Astrocyte (in vitro differentiated cells and primary cell): ENCODE measurements at places on chromosomes 3 and 15. TPM values are rescaled to one million over a fixed set of nuclear protein-coding genes. Genes with fewer than 3 reads are reported as not detected.

KIF23 gene
- 8.1 and 11.8 TPM in 2 replicates for total RNA-seq

- peak; percentile 89 for DNase-seq
Observed at GRCh38 chr3:184565421-184566211, 4.0 kb downstream of the EPHB3 start.

- no peak for DNase-seq
Observed at GRCh38 chr3:73955494-73956070, 330.8 kb upstream of the PDZRN3 start.

FBXL22 gene
- total RNA-seq: 0.34 and 0.43 TPM in 2 replicates

GRCh38 chr15:40958723-40959122 is 5.5 kb downstream of the CHAC1 start:
- no peak for DNase-seq

GABRR3 gene
- total RNA-seq: not detected in 2 replicates

TLNRD1 gene
- 24.2 and 24.3 TPM in 2 replicates for total RNA-seq

IL5RA gene
- not detected in 2 replicates for total RNA-seq

GRCh38 chr3:183227586-183227985 is 25.5 kb upstream of the B3GNT5 start:
- no peak for DNase-seq

DNA sequence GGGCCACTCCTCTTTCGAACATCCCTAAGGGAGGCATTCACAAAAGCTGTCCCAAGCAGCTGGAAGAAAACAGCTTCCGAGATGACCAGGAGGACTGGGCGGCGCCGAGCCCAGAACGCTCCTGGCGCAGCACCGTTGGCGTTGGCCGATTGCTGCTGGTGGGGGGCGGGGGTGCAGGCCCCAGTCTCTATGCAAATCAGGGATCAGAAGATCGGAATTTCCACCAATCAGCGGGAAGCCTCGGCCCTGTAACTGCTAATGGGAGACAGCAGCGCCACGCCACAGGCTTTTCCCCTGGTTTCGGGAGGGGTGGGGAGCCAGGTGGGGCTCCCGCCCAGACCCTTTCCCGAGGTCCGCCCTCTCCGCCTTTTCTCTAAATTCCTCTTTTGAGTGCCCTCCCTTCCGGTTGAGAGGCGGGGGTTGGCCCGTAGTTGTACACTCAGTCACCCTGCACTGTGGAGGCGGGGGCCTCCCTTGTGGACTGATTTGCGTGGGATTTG is 27.0 kb downstream of the HMCES start:
- DNase-seq: peak; percentile 89

DNA sequence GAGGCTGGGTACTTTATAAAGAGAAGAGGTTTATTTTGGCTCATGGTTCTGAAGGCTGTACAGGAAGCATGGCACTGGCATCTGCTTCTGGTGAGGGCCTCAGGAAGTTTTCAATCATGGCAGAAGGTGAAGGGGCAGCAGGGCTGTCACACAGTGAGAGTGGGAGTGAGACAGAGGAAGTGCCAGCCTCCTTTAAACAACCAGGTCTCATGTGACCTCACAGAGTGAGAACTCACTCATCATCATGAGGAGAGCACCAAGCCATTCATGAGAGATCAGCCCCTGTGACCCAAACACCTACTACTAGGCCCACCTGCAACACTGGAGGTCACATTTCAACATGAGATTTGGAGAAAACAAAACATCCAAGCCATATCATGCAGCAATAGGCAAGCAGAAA is 9.3 kb upstream of the RFTN1 start:
- DNase-seq: no peak

- DNase-seq: no peak
Observed at GRCh38 chr3:188819939-188820338, 351.8 kb upstream of the TPRG1 start.

CYP11A1 gene
- 0.43 and 0.60 TPM in 2 replicates for total RNA-seq

- DNase-seq: no peak
Observed at GRCh38 chr3:127469760-127470159, 120.8 kb downstream of the TPRA1 start.

GRCh38 chr15:68347392-68347791 is 69.8 kb downstream of the FEM1B start:
- peak; percentile 42 for DNase-seq

GRAMD1C gene
- total RNA-seq: 3.7 TPM in 2 replicates

PTX3 gene
- total RNA-seq: 3.0 and 4.7 TPM in 2 replicates

GOLGA8S gene
- total RNA-seq: 0.14 and 0.26 TPM in 2 replicates

DNA sequence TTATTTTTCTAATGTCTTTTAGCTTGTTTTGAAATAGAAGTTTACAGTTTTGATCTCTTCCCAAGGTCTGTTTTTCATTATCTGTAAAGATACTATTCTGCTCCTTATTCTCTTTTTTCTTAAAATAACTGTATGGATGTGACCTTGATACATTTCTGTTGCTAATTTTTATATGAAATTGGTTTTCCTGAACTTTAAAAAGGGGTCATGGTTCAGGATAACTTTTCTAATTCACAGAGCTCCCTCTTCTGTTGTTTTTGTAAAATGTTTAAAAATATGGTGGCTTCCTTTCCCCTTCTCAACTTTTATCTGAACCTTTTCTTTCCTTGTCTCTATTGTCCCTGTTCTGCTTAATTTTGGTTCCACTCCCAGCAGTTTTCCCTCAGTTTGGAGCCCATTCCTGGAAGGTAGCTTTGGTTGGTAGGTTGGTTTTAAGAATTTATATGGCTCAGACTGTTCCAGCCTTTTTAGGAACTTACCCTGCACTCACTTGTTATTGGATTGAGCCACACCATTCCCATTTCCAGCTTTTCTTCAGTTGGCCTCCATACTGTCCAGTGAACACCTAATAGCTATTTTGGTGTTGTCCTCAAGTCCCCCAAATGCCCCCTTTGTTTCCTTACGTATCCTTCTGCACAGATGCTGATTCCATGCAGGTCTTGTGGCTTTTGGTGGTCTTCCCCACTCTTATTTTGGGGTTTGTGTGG is 70.3 kb downstream of the SLMAP start:
- no peak for DNase-seq

GRCh38 chr3:56467108-56467507 is 1.2 kb downstream of the ERC2 start:
- peak; percentile 78 for DNase-seq

CMSS1 gene
- 11.0 and 12.5 TPM in 2 replicates for total RNA-seq

- peak; percentile 8 for DNase-seq
Observed at GRCh38 chr15:100438570-100438969, 90.2 kb downstream of the CERS3 start.

FSIP1 gene
- total RNA-seq: 0.77 and 0.84 TPM in 2 replicates

DNA sequence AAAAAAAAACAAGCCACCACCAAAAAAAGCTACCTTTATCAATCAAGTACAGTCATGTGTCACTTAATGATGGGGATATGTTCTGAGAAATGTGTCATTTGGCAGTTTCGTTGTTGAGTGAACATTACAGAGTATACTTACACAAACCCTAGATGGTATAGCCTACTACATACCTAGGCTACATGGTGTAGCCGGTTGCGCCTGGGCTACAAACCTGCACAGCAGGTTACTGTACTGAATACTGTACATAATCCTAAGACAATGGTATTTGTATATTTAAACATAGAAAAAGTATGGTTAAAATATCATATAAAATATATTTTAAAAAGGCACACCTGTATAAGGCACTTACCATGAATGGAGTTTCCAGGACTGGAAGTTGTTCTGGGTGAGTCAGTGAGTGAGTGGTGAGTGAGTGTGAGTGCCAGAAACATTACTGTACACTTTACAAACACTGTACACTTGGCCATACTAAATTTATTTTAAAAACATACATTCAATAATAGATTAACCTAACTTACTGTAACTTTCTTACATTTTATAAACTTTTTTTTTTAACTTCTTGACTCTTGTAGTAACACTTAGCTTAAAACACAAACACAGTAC is 25.9 kb upstream of the JMJD7 start:
- peak; percentile 64 for DNase-seq

KPNA4 gene
- 80.8 and 105 TPM in 2 replicates for total RNA-seq

GOLGA6B gene
- total RNA-seq: 0.36 TPM in 1 of 2 replicates, not detected in the other

DCUN1D1 gene
- 49.0 and 50.2 TPM in 2 replicates for total RNA-seq

PXYLP1 gene
- 4.5 and 6.1 TPM in 2 replicates for total RNA-seq

- peak; percentile 50 for DNase-seq
Observed at GRCh38 chr3:23041918-23042696, 161.0 kb upstream of the UBE2E2 start.

DNA sequence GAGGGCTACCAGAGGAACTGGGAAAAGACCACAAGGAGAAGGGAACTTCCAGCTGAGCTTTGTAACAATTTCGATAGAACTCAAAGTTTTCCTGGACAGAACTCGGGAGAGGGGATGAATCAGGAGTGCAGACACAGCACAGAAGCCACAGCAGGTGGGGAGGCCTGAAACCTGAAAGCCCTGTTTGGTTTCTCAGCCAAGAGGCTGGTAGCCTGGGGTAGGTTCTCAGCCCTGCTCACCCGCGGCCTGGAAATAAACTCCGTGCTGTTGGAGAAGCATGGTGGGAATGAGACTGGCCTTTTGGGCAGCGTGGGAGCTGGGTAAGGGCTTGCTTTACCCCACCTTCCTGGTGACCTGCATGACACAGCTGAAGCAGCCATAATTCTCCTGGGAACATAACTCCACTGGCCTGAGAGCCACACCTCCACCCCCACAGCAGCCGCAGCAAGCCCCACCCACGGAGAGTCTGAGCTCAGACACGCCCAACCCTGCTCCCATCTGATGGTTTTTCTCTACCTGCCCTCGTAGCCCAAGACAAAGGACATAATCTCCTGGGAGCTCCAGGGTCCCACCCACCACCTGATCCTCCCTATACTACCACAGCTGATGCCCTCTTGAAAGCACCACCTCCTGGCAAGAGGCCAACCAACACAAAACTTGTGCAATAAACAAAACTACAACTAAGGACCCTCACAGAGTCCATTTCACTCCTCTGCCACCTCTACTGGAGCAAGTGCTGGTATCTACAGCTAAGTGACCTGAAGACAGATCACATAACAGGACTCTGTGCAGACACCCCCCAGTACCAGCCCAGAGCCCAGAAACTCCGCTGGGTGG is 52.5 kb upstream of the CHRM5 start:
- no peak for DNase-seq

NAALADL2 gene
- 2.7 and 3.3 TPM in 2 replicates for total RNA-seq

DNA sequence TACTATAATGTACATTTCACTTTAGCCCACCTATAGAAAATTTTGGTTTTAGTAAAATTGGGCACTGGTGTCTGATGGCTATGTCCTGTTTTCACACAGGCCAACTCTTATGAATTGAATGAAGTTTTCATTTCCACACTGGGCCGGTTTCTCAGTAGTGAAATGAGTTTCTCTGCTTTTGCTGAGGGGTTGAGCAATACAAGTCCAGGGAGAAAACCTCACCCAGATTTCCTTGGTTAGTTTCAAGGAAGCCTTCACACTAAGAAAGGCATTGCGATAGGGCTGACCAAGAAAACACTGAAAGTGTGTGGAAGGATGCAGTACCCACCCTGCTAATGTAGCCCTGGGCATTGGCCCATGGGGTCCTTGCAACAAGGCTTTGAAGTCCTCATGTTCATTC is 331.5 kb upstream of the CFAP20DC start:
- no peak for DNase-seq

DNA sequence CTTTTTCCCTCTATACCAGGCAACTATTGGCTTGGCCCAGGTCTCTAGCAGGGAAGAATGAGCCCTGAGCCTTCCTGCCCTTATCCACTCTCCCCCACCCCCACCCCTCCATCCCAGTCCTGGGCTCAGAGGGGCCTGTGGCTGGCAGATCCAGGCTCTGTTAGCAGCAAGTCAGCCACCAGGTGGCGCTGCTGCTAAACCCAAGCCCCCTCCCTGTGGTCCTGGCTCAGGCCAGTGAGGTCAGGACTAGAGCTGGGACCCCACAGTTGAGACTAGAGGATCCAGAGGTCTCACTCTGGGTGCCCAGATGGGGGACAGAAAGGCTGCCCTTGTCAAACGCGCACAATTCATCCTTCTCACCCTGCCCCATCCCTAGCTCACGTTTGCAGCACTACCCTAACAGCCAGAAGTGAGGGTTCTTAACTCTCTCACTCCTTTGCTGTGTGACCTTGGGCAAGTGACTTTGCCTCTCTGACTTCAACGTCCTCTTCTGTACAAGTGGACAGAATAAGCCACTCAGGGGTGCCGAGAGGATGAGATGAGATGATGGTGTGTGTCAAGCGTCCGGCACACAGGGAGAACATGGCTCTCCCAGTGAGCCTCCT is 46.8 kb upstream of the SLC6A1 start:
- DNase-seq: no peak

DNA sequence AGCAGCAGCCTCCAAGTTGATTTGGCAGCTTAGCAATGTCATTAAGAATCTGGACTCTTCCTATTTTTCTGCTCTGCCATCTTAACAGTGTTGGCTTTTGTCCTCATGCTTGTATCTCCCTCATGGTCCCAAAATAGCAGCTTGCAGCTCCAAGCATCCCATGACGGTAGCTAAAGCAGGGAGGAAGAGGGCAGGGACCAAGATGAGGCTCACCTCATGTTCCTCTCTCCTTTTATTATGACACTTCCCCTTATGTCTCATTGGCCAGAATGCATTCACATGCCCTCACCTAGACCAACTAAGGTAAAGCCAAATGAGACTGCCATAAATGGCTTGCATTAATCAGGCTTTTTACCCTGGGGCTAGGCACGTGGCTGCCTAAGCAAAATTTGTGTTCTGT is 382.4 kb downstream of the SHQ1 start:
- no peak for DNase-seq

- peak; percentile 77 for DNase-seq
Observed at GRCh38 chr3:14265246-14265962, 86.8 kb downstream of the LSM3 start.

DNA sequence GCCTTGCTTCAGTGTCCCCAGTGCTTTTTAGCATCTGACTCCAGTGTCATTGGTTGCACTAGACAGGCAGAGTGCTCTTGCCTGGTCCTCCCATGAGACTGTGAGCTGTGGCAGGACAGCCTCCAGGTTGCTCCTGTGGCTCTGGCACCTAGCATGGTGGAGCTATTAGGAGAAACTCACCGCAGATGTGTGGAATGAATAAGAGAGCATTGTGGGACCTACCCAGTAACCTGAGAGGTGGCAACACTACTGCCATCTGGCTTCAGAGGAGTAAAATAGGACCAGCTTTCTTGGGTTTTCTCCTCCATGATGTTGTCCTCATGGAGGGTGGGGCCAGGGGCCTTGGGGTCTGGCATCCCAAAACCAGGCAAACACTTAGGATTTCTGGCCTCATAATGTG is 183.6 kb downstream of the EPHB1 start:
- no peak for DNase-seq
